Suppressor macrophage (primary cell): ENCODE measurements at places on chromosomes 4 and X.

DNA sequence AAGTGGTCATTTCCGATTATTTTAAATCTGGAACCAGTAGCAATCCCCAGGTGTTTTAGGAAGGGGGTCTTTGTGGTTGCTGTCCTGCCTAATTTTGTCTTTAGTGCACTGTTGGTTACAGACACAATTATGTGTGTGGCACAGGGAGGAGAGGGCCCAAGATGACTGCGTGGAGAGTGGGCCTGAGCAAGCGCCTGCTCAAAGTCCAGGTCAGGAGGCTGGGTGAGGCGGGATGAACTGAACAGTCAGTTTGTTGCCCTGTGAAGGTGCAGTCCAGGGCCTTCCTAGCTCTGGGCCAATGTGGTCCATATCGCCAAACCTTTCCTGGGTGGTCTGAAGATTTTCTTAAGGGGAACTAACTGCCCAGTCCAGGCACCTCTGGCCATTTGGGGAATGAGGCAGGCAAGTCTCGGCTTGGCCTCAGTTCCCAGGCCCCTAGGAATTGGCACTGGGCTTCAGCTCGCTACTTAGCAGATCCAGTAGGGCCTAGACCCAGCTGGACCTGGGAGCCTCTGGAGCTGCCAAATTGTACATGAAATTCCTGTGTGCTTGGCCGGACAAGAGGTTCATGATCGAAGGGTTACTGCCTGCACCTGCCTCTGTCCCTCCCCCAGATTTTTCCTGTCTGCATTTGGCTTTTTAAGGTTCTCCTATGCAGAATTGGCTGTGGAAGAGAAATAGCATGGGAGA lies 47.6 kb downstream of the ANAPC4 start:
- DNase-seq = no peak

GRCh38 chr4:145181091-145181501 lies 707 bp upstream of the OTUD4 start:
- peak; percentile 10 for DNase-seq

DNA sequence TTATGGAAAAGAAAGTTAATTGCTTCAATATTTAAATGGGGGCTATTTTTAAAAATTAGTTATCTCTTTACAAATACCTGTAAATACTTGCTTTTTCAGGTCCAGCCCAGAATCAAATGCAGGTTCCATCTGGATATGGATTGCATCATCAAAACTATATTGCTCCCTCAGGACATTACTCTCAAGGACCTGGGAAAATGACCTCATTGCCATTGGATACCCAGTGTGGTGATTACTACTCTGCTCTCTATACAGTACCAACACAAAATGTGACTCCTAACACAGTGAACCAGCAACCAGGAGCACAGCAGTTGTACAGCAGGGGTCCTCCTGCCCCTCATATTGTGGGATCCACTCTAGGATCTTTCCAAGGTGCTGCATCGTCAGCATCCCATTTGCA lies 29.2 kb downstream of the SEC24B start:
- DNase-seq = no peak

DNA sequence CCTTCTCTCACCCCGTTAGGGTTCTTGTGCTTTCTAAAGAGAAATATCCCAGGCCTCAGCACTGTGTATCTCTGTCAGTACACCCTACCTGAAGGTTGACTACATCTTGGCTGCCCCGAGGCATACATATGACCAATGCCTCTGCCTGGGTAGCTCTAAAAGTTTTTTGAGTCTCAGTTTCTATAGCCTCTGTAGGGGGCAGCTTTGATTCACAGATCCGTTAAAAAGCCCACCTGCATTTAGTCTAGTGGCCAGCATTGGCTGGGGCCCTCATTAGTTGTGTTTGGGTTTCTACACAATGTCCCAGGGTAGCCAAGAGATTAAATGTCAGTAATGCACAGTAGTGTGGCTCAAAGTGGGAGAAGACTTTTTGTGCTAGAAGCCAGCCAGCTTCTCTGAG lies 151.1 kb downstream of the CFAP299 start:
- no peak for DNase-seq

- no peak for DNase-seq
Observed at GRCh38 chr4:58566260-58566659, 1456.1 kb upstream of the IGFBP7 start.

- DNase-seq = no peak
Observed at GRCh38 chr4:25811374-25811690, 51.5 kb downstream of the SEL1L3 start.

DNA sequence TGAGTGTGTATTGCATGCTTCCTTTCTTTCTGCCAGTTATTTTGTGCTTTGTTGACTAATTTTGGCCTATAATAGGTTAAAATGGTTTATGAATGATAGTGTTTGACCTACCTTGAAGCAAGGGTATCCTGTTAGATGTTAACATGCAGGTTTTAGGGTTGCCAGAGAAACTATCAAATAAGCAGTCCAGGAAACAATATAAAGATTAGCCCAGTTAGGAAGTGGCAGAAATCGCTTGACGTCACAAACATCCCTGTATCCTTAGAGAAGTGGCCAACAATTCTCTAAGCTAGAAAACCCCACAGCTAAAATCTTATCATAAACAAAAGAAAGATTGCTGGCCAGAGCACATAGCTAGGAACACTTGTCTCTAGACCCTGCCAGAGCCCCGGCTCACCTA lies 3.8 kb downstream of the NAP1L5 start:
- DNase-seq = no peak

DNA sequence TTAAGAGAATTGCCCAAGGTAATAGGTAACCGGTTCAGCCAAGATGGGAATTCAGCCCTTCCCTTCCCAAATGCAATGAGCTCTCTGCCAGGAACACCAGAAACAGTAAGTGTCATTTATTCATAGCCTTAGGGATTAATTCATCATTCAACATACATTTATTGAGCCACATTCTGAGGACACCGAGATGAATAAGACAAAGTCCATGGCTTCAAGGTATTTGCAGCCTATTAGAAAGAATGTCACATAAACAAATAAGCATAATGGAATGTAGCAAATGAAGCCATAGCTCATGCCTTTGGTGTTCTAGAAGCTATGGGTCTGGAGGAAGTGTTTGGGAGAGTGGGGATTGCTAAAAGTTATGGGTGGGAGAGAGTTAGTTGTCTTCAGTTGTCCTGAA lies 6.3 kb upstream of the TAB3 start:
- no peak for DNase-seq

GRCh38 chr4:154642373-154643009 lies 30.0 kb upstream of the FGG start:
- DNase-seq = no peak

- no peak for DNase-seq
Observed at GRCh38 chrX:82230013-82230412, 1028.1 kb downstream of the SH3BGRL start.

- DNase-seq = peak; percentile 2
Observed at GRCh38 chrX:8730812-8731558, 952 bp downstream of the ANOS1 start.

DNA sequence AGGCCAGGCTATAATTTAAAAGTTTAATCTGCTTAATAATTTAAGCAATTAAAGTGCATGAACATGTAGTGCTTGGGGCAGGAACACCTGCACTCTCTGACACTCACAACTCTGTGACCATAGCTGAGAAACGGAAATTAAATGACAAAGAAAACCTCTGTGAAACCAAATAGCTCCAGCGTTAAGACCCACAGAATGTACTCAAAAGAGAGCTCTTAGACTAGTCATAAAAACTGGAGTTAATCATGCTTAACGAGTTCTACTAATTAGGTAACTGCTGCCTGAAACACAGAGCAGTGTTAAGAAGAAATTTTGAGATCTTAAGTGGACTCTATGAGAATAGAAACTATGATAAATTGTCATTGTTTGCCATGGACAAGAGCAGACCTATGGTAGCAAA lies 174.4 kb upstream of the SPIN4 start:
- no peak for DNase-seq

- DNase-seq = no peak
Observed at GRCh38 chrX:10221651-10222050, 64.9 kb downstream of the CLCN4 start.

GRCh38 chr4:38075370-38076152 lies 115.4 kb downstream of the PTTG2 start:
- DNase-seq = peak; percentile 96

DNA sequence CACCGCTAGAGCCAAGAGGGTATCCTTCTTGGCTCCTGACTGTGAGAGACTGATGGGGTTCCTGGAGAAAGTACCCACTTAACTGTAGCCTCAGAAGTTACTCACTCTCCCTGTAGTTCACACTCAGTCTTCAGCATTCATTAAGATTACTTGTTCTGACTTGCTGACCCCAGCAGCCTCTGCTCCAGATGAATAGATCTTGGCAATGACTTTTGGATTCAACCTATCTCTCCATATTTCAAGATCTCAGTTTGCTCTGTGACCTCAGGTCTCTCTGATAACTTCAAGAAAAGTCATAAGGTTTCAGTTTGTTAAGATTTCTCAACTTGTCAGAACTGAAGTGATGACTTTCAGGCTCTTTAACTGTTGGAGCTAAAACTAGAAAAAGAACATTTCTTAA lies 825.6 kb downstream of the PCDH7 start:
- no peak for DNase-seq

DNA sequence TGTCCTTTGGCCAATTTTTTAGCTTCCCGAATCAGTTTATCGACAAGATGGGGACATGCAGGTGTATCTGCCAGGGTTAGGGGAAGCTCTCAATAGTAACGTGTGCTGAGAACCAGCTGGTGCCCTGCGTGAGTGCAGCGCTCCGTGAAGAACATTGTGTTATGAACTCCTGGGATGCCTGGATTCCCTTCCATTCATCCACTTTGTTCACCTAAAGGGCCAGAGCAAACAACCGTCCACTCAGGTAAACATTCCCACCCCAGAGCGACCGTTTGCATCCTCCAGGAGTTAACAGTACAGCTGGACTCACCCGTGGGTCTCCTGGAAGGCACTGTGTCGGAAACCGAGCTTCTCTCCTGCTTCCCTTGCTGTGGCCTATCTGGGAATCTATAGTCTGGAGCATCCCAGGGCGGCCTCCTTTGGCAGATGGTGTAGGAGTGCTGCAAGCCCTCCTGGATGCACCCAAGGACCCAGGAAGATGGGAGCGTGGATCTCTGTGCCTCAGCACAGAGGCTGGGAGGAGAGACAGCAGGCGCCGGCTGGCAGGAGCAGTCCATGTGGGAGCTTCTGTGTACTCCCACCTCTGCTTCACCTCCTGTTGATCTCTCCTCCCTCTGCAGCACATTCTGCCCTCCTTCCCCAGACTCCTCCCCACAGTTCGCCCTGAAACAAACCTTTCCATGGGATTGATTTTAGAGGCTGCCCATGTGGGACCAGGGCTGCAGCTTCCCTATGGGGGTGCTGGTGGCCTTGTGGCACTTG lies 62.7 kb downstream of the SHROOM2 start:
- DNase-seq = no peak

DNA sequence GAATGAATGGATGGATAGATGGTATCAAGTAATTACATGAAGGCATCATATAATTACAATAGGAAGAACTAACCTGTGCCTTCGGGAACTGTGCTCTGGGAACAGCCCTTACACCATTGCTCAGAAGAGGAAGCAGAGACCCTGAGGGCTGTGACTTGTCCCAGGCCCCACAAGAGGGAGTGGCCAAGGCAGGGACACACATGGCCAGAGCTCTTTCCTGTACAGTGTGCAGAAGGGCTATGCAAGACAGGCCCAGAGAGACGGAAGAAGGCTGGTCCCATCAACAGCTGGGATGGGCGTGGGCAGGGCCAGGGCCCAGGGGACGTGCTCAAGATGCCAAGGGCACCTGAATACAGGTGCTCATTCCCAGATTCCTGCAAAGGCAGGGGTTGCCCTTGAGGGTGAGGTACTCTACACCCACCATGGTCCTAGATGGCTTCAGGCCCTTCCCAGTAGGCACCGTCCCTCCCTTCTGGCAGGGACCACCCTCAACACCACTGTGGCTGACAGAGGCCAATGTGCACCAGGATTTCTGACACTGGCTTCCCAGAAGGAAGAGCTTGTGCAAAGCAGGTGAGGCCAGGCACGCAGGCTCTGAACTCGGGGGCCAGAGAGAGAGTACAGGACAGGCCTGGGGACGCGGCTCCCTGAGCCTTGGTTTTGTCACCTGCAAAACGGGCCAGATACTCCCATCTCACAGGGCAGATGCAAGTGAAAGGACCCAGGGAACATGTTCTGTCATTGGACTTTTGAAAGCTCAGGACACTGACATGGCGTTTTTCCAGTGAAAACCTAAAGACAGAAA lies 1.7 kb downstream of the EVC2 start:
- no peak for DNase-seq

GRCh38 chrX:130468395-130468923 lies 66.7 kb downstream of the RBMX2 start:
- no peak for DNase-seq

- DNase-seq = no peak
Observed at GRCh38 chrX:38452603-38453002, 100.2 kb downstream of the OTC start.

DNA sequence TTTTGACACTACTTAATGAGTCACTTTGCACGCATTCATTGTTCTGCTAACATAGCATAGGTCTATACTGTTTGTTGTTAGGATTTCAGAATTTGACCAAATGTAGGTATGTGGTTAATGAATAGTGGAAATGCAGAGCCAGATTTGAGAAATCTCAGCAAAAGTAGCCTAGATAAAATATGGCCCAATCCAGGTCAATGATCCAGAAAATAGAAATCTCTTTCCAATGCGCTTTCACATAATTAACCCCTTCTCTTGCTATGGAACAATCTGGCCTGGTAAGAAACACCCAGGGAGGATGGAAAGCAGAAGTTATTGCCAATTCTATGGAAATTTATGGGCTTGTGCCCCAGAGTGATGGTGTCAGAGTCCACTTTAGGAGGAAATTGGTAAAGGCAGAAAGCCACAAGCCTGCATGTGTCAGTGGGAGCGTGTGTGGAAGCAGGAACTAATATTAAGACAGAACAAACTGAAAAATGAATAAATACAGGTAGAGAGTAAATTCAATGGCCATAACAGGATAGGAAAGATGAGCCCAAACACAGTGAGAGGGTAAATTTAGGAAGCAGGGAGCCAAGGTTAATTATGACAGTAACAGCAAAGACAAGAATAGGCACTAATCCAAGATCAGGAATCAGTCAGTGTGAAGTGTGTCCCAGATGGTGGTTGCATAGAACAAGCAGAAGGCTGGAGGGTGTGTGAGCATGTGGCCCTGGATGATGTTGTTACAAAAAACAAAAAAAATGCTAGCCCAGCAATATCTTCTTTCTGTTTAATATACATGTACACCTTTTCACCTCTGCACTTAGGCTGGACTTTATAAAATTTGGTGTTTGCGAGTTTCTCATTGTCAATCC lies 102.9 kb downstream of the SYTL5 start:
- DNase-seq = peak; percentile 20
